Ascending aorta (tissue), 2 donors: ENCODE measurements at places on chromosomes 1 and 21. TPM values are rescaled to one million over a fixed set of nuclear protein-coding genes. Genes with fewer than 3 reads are reported as not detected.
A peak's percentile ranks its signal among the peaks of the same experiment; 100 is the strongest.

DNA sequence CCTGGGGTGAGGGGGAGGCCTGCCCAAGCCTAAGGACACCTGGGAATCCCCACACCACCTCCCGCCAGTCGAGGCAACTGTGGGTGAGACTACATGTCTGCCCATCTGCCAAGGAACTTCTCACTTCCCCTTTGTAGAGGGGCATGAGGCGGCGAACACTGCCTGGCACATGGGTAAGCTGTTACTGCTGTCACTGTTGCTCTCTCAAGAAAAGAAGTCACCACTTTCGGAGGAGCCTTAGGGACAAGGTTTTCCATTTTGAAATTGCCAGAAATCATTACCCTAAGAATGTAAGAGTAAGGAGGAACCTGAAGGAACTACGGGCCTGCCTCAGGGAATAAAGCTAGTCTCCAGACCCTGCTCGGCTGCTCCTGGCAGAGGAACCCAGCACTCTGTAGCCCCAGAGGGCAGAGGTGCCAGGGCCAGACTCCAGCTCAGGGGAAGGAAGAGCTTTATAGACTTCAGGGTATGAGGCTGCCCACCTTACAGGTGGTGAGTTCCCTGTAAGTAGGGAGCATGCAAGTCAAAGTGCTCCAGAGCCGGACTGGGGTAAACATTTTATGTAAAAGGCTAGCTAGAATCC lies 23.3 kb downstream of the SLC2A1 start:
- H3K27ac ChIP-seq = peak overlapping the region; percentile 93
- no peaks in the 10 kb centered on the region for H3K27me3 ChIP-seq
- no peak overlapping the region for H3K4me3 ChIP-seq
- DNase-seq = peak; percentile 63
- peaks cover 48% of the 10 kb centered on the region for H3K4me1 ChIP-seq
- peaks cover 4% of the 10 kb centered on the region for H3K36me3 ChIP-seq

DNA sequence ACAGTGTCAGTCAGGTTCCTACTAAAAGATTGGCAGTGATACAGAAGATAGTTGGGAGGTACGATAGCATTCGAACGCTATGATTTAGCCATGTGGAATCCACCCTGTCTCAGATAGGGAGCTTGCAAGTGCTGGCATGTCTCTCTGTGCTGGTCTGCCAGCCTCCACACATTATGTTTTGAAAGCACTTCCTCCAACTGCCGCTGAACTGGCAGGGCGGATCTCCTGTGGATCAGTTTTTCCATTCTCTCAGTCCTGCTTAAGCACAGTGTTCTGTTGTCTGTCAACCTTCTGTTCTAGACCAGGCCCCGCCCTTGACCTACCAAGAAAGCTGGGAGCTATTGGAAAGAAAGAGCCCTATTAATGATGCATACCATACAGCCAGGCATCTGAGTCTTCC lies 65.5 kb upstream of the PALMD start:
- no peaks in the 10 kb centered on the region for H3K27me3 ChIP-seq
- H3K4me1 ChIP-seq = no peaks in the 10 kb centered on the region
- H3K4me3 ChIP-seq = no peak overlapping the region
- DNase-seq = no peak

DNA sequence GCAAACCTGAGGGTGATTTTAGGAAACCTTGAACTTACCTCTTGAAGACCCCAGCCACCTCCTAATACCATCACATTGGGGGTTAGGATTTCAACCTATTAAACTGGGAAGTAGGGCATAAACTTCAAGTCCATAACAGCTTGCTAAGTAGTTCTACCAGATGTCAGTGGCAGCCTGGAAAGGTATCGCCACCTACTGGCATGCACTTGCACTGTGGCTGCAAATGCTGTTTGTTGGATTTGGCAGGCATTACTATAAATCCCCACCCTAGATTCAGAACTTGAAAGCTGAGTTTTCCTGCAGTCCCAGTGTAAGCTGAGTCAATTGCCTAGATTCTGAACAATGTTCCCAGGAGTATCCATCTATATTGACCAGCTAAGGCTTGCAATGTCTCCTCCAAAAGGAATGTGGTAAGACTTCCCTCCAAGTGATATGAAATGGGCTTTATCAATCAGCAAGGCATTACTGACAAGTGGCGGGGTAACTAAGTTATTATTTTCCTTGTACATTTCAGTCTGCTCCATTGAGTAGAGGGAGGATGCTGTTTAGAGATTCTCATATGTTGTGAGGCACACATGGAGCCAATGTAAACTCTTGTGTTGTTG lies 474.5 kb downstream of the PTPRC start:
- no peaks in the 10 kb centered on the region for H3K27me3 ChIP-seq
- no peaks in the 10 kb centered on the region for H3K4me1 ChIP-seq
- DNase-seq = no peak

GRCh38 chr1:121558514-121558913 lies 373.7 kb downstream of the SRGAP2C start:
- DNase-seq = no peak
- H3K4me3 ChIP-seq = no peak overlapping the region
- H3K4me1 ChIP-seq = no peaks in the 10 kb centered on the region

The HSD3B1 gene
- not detected for total RNA-seq

GRCh38 chr1:151051356-151052009 lies 3.9 kb downstream of the C1orf56 start:
- H3K36me3 ChIP-seq = peaks cover 49% of the 10 kb centered on the region
- H3K27me3 ChIP-seq = no peaks in the 10 kb centered on the region
- H3K4me3 ChIP-seq = no peak overlapping the region

The NAXE gene
- 85.3 TPM for total RNA-seq

GRCh38 chr21:44649521-44650100 lies 3.4 kb downstream of the KRTAP10-11 start:
- no peak for DNase-seq
- H3K27ac ChIP-seq = no peak overlapping the region
- H3K27me3 ChIP-seq = no peaks in the 10 kb centered on the region
- H3K36me3 ChIP-seq = no peaks in the 10 kb centered on the region
- H3K4me3 ChIP-seq = no peak overlapping the region

- peak overlapping the region; percentile 53 for H3K4me3 ChIP-seq
- no peaks in the 10 kb centered on the region for H3K36me3 ChIP-seq
- peaks cover 5% of the 10 kb centered on the region for H3K4me1 ChIP-seq
- H3K27ac ChIP-seq = no peak overlapping the region
- DNase-seq = no peak
- peaks cover 9% of the 10 kb centered on the region for H3K27me3 ChIP-seq
Observed at GRCh38 chr1:21508580-21509350, 458 bp upstream of the ALPL start.

DNA sequence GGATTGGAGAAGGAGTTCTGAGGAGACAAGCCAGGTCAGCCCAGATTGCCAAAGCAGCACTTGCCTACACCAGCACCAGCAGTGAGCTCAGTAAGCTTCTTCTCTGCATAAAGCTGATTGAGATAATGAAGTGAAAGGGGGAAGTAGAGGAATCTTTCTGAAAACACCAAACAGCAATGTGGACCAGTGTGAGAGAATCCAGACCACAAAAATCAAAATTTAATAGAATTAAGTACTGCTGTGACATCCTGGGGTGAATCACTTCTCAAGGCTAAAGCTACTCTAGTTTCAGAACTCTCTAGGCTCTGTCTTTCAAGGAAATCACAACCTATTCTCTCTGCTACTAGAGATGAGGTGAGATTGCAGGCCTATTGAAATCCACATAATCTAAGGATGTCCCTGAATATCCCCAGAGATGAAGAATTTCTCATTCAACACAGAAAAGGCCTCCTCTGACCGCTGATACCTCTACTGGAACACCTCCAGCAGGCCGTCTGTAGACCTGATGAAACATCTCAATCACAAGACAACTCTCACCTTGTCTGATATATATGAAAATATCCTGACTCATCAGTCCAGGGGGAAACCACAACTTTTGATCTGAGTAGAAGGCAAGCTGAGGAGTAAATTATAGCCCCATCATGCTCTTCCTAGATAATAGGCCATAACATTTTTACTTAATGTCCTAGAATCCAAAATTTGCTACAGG lies at the start of gene FCRL4:
FCRL4 (minus strand) TSS at position 127 of the 709 bp plus-strand sequence. CDS start 141 bp downstream, outside the sequence.
- no peak within 1 kb of the TSS for H3K27ac ChIP-seq
- no peak within 1 kb of the TSS for H3K4me3 ChIP-seq
- no peaks in the 10 kb centered on the region for H3K27me3 ChIP-seq
- H3K4me1 ChIP-seq = no peaks in the 10 kb centered on the region

The CHI3L2 gene
- total RNA-seq = 10.1 TPM

- no peak overlapping the region for H3K4me3 ChIP-seq
- H3K27ac ChIP-seq = no peak overlapping the region
- H3K27me3 ChIP-seq = no peaks in the 10 kb centered on the region
- no peak for DNase-seq
Observed at GRCh38 chr1:188027613-188028012, 1198.9 kb downstream of the PLA2G4A start.

- no peak overlapping the region for H3K27ac ChIP-seq
- H3K4me3 ChIP-seq = no peak overlapping the region
- no peaks in the 10 kb centered on the region for H3K27me3 ChIP-seq
- no peaks in the 10 kb centered on the region for H3K4me1 ChIP-seq
- H3K36me3 ChIP-seq = no peaks in the 10 kb centered on the region
- DNase-seq = no peak
Observed at GRCh38 chr1:20164694-20165202, 21.1 kb upstream of the UBXN10 start.

The PRMT6 gene
- total RNA-seq = 8.1 TPM

DNA sequence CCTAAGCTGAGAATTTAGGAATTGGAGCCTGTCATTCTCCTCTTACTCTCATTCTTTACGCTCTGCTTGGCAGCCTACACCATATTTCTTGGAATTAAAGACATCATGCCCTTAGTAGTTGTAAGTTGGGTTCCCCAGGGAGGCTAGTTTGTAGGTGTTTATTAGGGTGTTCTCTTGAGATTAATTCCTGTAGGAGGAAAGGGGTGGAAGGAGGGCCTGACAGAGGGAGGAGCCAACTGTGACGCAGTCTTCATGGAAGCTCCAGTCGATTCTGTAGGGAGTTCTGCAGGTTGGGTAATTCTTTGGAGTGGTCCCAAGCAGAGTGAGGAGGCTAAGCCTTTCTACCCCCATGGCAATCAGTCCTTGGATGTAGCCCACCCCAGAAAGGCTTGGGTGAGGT lies 111.4 kb downstream of the HHAT start:
- no peaks in the 10 kb centered on the region for H3K27me3 ChIP-seq
- no peaks in the 10 kb centered on the region for H3K4me1 ChIP-seq
- DNase-seq = no peak
- no peak overlapping the region for H3K27ac ChIP-seq
- H3K36me3 ChIP-seq = no peaks in the 10 kb centered on the region

- no peak overlapping the region for H3K4me3 ChIP-seq
- H3K27ac ChIP-seq = no peak overlapping the region
- no peaks in the 10 kb centered on the region for H3K36me3 ChIP-seq
- no peak for DNase-seq
Observed at GRCh38 chr1:247825362-247825761, 1.4 kb upstream of the OR14A16 start.

- H3K4me1 ChIP-seq = peaks cover 3% of the 10 kb centered on the region
- no peaks in the 10 kb centered on the region for H3K36me3 ChIP-seq
- H3K27me3 ChIP-seq = no peaks in the 10 kb centered on the region
- H3K4me3 ChIP-seq = no peak overlapping the region
- no peak overlapping the region for H3K27ac ChIP-seq
- DNase-seq = no peak
Observed at GRCh38 chr1:59747420-59748024, 67.2 kb upstream of the HOOK1 start.

The PTPRU gene
- total RNA-seq = 32.7 TPM
